Inflammatory macrophage (primary cell): ENCODE measurements at places on chromosomes 16 and 17.

DNA sequence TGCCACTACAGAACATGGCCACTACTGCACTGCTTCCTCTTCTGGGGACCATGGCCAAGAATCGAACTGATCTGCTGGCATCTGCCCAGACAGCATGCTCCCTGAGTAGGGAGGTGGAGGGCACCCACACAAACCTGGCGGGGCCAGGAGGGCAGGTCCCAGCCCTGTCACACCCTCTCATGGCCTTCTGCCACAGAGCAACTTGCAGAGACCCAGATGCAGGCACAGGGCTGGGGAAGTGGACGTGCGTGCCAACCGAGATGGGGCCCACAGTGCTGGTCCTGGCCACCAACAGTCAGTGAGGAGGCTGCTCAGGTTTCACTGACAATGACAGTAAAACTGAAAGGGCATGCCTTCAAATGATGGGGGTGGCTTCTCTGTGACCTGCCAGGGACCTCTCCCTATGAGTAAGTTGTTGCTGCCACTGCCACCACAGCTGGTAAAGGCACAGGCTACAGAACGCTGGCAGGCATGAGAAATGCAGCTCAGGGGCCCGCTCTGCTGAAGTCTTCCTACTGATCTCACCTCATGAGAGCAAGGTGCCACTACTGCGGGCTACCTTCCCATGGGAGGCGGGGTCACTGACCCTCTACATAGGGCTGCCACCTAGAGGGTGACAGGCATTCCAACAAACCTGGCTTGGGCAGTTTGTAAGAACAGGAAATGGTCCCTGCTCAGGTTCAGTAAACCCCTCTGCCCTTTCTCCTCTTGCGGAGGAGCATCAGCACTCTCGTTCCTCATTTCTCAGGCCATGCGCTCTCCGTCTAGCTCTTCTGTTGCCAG is 15.5 kb downstream of the HIC1 start:
- DNase-seq = no peak

DNA sequence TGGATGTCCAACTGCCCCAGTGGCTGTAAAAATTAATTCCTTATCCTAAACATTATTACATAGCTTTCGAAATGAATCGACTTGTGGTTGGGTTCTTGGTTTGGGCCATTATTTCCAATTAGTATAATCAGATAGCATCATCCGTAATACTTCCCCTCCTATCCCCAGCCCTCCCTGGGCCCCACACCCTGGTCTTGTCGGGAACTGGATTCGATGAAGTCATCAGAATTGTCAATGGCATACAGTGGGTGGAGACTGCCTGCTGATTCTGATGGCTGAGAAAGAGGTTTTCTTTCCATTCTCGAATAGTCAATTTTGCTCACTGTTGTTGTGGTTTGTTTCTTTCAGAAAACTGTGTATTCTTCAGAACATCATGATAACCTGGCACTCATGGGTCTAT is 395.1 kb downstream of the SEC14L1 start:
- DNase-seq = no peak

GRCh38 chr16:88781140-88782077 is 3.6 kb downstream of the PIEZO1 start:
- peak; percentile 90 for DNase-seq

DNA sequence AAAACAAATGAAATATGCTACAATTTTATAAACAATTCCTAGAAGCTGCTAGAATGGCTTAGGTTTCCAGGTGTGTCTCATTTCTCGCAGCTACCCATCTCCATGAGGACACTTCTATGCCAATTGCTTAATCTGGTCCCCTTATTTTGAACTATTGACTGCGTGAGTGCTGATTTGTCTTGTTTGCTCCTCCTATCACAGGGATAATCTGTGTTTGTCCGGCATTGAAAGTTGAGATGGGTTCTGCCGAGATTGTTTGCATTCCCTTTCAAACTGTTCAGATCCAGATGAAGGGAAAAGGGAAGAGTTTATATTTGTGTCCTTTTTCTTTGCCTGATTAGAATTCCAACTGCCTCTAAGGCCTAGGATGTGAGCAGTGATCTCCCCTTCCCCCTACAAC is 21.7 kb upstream of the COX10 start:
- DNase-seq = no peak

- peak; percentile 52 for DNase-seq
These were observed 1.1 kb upstream of the SLC43A2 start for GRCh38 chr17:1629504-1630310.

- DNase-seq = no peak
These were observed 349.4 kb downstream of the FOXL1 start for GRCh38 chr16:86927699-86928098.

DNA sequence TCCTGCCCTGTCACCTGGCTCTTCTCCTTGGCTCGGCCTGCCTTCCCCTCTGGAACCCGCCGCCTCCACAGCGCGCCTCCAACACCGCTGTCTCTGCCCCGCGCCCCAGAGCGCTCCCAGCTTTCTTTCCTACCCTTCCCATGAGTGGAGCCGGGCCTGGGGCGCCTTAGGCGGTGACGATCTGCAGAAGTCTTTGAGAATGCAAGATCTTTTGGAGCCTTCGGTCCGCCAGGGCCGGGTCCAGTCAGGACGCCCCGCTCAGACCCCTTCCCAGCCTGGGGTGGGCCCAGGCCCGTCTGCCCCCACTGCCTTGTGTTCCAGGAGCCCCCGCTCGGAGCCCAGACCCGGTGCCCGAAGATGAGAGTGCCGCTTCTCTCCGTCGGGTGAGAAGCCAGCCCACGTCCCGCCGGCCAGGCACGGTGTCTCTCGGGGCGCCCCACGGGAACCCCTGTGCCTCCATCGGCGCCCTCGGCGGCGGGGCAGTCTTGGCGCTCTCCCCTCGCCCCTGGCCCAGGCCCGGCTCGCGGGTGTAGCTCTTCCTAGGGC is 40.0 kb downstream of the MRM1 start:
- no peak for DNase-seq

DNA sequence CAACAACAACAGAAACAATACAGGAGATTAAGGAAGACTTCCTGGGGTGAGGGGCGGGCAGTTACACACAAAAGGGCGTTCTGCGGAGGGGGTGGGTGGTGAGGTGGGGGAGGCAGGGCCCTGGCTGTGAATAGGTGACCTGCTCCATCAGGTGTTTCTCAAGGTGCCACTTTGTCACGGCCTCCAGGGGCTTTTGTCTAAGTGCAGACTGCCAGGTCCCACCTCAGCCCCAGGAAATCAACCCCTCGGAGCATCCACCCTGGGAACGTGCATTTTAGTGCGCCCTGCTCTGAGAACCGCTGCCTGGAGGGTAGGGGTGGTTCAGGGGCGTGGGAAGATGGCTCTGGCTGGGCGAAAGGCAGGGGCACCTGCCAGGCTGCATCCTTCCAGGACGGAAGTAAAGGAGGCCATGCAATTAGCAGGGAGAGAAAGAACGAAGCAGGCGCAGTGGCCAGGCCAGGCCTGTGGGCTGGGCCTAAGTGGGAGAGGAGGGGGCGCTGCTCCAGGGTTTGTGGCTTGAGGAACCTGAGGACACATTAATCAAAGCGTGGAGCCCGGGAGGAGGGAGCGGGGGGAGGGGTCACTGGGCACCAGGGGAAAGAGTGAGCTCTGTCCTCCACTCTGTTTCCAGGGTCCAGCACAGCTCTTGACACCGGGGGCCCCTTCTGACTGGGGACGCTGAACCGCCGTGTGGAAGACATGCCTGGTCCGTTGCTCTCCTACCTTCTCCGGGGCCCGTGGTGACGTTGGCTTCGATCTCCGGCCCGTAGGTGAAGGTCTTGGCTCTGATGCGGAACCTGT is 49.4 kb upstream of the CDC42EP4 start:
- no peak for DNase-seq

GRCh38 chr16:27428026-27428785 is 26.2 kb downstream of the IL21R start:
- DNase-seq = peak; percentile 19

- DNase-seq = no peak
These were observed 522.9 kb downstream of the HS3ST4 start for GRCh38 chr16:26214581-26215174.

- no peak for DNase-seq
These were observed 162.7 kb upstream of the ZNF267 start for GRCh38 chr16:31710880-31711279.
